ENCODE measurements at places on chromosomes 5 and 9.

- peak; percentile 37 for DNase-seq
Observed at GRCh38 chr5:95842854-95843544, 20.5 kb upstream of the GLRX start.

- DNase-seq: no peak
Observed at GRCh38 chr9:123508048-123508447, 152.1 kb downstream of the CRB2 start.

- no peak for DNase-seq
Observed at GRCh38 chr9:71675857-71676165, 92.5 kb downstream of the CEMIP2 start.

- no peak for DNase-seq
Observed at GRCh38 chr9:21993893-21994555, at the start of gene CDKN2A. CDKN2A (minus strand) TSS chr9:21994392.

GRCh38 chr9:131167146-131167692 lies 41.8 kb downstream of the NUP214 start:
- DNase-seq: no peak

DNA sequence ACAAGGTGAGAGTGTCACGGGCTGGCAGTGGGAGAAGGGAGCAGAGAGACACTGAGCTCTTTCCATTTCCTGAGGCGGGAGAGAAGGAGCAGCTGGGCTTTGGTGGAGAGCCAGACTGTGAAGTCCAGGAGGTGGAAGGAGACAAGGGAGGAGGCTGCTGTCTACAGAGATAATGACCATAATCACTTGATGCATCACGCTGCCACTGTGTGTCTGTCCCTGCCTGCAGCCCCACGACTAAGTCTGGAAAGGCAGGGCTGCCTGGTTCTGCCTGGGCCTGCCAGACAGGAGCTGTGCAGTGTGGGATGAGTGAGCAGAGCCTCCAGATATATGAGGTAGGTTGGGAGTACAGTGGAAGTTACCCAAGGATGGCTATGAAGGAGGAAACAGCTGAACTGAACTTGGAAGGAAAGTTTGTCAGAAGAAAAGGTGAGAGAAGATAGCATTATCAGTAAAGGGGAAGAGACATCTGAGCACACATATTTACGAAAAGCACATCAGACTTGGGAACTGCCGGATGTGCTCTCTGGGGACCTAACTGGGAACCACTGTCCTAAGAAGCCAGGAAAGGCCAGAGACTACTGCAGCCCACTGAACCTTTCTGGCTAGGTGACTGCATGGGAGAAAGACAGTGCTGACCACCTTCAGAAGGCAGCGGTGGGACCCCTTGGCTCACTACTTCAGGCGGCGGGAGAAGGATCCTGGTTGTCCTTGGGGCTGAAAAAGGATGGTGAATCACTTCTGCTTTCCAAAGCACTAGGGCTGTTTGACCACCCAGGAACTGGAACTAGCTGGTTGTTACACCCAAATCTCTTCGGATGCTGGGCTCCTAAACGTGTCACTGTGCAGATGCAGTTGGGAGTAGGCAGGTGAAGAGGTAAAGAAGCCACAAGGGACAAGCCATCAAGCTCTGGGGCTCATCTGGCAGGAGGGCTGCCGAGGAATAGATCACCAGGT lies 12.8 kb upstream of the DDX41 start:
- DNase-seq: no peak

GRCh38 chr5:177361418-177362291 lies 3.9 kb downstream of the RGS14 start:
- DNase-seq: no peak

- DNase-seq: no peak
Observed at GRCh38 chr9:77013932-77014596, 5.4 kb upstream of the FOXB2 start.

- no peak for DNase-seq
Observed at GRCh38 chr9:84024041-84024575, 43.5 kb downstream of the RMI1 start.

DNA sequence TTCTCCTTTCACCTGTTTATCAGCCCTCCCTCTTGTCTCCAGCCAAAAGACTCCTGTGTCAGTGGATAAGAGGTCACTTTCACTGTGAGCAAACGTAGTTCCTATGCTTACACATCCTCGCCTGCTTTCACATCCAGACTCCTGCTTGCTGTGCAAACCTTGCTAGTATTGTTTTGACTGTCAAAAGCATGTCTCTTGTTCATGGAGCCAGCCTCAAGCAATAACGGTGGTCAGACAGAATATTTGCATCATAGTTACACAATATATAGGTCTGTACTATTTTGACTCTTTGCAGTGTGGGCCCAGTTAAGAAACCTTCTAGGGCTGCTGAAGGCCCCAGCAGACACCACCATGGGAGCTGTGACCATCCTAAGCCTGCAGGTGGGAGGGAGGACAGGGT lies 420.0 kb downstream of the SEMA5A start:
- no peak for DNase-seq

GRCh38 chr5:68343421-68343826 lies 127.9 kb downstream of the PIK3R1 start:
- DNase-seq: peak; percentile 1

GRCh38 chr5:73792687-73793320 lies 166.8 kb downstream of the ARHGEF28 start:
- peak; percentile 30 for DNase-seq

DNA sequence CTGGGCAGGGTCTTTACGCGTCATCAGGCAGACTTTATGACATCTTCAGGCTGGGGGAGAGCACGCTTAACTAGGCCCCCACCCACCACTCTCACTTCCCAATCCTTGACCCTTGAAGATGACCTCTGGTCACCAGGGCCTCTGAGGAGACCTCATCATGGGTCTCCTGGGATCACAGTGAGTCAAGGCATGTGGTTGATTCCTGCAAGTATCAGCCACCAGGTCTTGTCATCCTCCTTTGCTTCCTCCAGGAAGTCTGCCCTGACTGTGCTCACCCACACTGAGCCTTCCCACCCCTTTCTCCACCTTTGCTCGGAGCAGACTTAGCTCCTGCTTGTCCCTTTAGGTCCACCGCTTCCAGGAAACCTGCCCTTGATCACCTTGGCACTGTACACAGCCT lies 17.3 kb downstream of the ODF2 start:
- DNase-seq: no peak

GRCh38 chr5:935510-936084 lies 42.9 kb downstream of the TRIP13 start:
- no peak for DNase-seq

DNA sequence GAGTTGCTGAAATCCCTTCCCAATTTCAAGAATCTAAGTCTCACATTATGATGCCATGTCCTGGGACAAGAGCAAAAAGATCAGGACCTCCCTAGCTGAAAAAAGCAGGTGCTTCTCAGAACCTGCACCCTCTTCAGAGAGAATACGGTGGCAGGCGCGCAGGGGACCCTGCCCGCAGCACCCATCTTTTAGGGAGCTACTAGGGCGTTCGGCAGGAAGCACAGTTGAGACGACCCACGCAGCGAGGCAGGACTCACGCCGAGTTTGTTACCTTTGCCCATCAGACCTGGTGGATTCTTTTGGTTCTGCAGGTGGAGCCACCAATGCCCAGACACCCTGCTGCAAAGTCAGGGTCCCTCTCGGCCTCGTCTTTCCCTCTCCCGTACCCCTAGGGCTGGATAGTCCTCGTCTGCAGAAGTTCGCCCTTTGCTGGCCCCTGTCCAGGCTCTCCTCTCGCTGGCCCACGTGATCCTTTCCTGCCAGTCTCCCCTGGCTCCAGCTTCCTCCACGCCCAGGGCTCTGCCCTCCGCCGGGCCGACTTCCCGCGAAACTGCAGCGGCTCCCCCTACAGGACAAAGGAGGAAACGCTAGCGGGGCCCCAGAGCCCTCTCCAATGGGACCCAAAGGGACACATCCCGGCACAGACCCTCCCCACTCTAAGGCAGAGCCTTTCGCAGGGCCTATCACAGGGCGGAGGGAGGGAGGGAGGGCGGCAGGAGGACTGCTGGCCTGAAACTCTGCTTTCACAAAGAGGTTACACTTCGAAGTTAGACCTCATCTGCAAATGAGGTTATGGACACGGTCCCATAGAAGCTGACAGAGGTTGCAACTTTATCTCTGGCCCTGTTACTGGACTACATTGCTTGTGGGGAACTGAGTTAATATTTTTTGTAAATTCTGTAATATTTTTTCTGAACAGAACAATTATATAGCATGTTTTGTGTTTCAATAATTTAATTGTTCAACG lies 28.8 kb downstream of the TMEM174 start:
- peak; percentile 42 for DNase-seq

DNA sequence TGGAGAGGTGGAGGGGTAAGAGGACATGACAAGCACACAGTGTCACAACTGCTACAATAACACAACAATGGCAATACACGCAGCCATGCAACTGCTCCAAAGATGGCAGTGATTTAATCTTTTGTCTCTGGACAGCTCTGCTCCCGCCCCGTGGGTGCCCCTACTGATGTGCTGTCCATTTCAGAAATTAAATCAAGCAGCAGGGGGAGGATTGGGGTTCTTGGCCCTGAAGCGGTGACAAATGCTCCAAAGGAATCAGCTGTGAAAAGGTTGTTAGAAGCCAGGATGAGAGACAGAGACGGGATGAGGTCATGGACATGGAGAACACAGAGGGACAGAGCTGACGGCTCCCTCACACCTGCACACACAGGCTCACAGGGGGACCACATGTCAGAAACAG lies 22.6 kb downstream of the CNTFR start:
- no peak for DNase-seq

DNA sequence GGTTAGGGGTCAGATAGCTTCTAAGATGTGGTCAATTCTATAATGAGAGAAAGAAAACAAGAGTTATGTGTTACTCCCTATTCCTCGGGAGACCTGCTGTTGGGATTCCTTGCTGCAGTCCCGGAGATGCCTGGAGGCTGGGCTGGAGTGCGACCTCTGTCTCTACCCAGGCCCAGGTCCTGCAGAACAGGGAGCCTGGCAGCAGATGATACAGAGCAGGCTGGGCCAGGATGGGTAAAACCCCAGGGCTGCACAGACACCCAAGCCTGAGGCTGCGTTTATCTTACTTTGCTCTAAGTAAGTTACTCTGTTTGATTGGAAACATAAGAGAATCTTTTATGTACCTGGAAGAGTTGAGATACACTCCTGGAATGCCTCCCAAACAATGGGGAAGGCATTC lies 26.9 kb upstream of the FAM120AOS start:
- no peak for DNase-seq

- DNase-seq: no peak
Observed at GRCh38 chr9:110538647-110539041, 40.9 kb downstream of the SVEP1 start.

DNA sequence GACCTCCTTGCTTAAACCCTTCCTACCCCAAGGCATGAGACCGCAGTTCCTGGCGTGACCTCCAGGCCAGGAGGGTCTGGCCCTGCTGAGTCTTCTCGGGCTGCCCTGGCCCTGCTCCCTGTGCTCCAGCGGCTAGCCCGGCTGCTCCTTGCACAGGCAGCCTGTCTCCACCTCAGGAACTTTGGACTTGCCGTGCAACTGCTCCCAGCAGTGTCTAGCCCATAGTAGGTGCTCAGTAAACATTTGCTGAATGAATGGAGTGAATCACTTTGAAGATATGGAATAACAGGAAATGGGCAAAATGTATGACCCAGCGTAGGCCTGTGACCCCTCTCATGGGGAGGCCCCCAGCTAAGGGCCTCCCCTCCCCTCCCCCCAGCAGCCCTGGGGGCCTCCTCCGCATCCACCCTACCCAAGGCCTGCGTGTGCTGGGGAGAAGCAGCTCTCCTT lies 127.1 kb downstream of the ZNF354C start:
- no peak for DNase-seq

- no peak for DNase-seq
Observed at GRCh38 chr5:171593401-171593800, 174.0 kb downstream of the FGF18 start.

DNA sequence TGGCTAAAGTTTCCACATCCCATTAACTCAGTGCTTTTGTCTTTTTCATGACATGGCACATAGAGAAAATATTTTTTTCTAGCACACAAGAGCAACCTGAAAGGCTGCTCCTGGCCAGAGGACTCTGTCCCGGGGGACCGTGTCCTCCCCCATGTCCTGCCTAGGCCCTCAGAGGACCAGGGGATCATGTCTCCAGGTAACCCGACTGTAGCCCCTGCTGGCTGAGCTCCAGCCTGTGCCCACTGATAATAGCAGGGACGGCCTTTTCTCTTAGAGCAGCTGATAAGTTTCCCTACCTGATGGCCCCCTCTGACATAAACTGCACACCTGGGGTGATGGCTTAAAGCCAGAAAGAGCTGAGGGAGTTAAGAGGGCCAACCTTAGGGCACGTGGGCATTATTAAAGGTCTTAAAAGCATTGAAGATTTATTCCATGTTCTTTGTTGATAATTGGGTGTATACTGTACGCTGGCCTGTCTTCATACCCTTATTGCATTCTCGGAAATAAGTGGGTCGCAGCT lies 5.9 kb downstream of the HDHD3 start:
- no peak for DNase-seq

- DNase-seq: no peak
Observed at GRCh38 chr9:130491830-130492482, 47.2 kb downstream of the ASS1 start.

- DNase-seq: no peak
Observed at GRCh38 chr9:97900738-97901565, 21.3 kb downstream of the TRMO start.

DNA sequence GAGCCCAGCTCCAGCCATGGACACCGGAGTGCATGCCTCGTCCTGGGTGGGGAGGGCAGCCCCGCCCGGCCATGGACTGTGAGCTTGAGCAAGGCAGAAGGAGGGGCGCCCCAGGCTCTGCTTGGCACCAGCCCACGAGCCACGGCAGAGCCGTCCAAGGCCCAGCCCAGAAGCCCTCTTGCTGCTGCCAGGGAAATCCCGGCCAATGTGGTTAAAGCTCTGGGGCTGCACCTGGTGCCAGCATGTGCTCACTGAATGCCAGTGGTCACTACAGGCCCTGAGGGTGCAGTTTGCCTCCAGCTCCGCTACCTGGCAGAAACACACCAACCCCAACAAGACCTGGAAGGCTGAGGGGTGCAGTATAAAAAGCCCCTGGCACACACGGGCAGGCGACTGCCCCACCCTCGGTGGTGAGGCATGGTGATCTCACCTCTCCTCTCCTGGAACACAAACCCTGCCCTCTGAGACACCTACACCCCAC lies 11.8 kb downstream of the BRD3 start:
- DNase-seq: no peak

DNA sequence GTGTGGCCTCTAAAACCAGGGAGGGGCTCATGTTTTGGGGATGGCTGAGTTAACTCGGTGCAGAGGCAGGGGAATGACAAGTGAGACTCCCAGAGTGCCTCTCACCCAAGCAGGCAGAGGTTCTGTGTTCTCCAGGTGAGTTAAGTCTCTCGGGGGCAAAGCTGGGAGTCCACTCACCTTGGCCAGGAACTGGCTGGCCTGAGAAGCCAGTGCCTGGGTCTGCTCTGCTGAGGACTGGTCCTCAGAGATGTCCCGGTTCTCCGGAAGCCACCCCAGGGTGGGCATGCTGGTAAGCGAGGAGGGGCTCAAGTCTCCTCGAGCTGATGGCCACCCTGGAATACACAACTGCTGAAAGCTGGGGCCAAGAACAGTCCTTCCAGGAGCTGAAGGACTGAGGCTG lies 20.4 kb downstream of the AKNA start:
- no peak for DNase-seq

- no peak for DNase-seq
Observed at GRCh38 chr9:34891386-34891785, 66.7 kb upstream of the PHF24 start.
